ENCODE measurements at places on chromosomes 7 and 10.

DNA sequence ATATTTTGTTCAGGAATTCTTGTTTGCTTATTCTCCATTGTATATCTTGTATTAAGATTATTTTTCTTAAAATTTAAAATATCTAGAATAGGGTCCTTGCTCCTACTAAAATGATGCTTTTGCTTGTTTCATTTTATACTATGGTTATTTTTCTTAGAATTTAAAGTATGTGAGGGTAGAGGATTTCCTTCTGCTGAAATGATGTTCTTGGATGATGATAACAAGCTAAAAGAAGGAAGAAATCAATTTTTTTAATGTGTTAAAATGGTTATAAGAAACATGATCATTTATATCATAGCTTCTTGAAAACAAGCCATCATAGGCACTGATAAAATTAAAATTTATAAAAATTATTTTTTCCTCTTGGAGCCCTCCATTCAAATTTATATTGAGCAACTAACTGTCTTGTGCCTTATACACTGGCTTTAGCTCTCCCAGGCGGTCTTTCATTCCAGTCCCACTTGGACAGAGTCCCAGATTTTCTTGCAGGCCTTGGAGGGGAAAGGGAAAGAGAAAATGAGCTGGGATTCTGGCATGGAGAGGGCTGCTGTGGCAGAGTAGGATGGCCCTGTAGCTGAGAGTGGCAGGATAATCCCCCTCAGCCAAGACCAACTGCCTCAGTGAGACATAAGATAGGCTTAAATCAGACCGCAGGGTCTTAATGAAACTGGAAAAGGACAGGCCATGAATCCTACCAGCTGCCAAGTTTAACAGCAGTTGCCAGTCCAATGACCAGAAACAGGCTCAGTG is 60.2 kb downstream of the DNAJB9 start:
- no peak for DNase-seq

- no peak for DNase-seq
Observed at GRCh38 chr7:42766782-42767423, 145.0 kb downstream of the C7orf25 start.

- no peak for DNase-seq
Observed at GRCh38 chr10:99869581-99870122, 87.2 kb downstream of the ABCC2 start.

DNA sequence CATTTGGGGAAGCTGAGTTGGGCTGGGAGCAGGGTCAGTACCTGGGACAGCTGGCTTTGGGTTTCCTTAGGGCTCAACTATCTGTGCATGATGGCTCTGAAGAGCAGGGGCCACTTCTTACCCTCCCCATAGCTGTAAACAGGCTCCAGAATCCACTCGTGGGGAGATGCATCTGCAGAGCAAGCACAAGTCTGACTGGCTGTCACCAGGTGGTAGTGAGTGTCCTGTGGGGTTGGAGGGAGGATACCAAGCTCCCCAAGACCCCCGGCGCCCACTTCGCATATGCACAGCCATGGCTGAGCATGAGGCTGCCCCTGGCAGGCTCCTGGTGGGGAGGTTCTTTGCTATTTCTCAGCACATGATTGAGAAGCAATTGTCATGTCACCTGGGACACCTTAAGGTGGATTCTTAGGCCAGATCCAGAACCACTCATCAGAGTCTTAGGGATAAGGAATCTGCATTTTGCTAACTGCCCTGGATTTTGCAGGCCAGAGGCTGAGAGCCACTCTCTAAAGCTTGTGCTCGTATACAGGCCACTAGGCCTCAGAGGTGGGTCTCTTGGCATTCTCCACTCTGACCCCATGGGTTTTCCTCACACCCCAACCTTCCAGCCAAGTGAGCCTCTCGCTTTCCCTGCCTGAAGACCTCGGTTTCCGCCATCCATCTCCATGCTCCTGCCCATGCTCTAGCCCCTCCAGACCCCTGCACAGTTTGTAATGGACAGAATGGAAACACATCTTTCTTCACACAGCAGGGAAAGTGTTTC is 53.7 kb downstream of the ADCY1 start:
- no peak for DNase-seq

- DNase-seq = peak; percentile 85
Observed at GRCh38 chr10:43120929-43121314, 17.3 kb upstream of the CSGALNACT2 start.

GRCh38 chr7:127303102-127303501 is 50.4 kb upstream of the GRM8 start:
- DNase-seq = no peak

DNA sequence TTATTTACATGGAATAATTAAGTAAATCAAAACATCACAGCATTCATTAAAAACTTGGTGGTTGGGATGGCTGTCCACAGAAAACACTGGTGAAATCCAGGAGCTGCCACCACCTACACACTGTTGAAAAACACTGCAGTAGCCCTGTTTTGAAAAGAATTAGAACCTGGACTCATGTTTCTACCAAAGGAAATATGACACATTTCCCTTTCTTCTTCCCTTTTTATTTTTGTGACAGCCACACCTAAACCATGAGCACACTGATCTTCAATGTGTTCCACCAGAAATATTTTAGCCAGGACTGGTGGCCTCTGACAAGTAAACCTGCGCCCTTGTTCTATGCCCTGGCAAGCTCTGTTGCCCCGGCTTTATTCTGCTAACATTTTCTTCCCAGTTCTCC is 3.3 kb downstream of the TMEM140 start:
- peak; percentile 81 for DNase-seq

DNA sequence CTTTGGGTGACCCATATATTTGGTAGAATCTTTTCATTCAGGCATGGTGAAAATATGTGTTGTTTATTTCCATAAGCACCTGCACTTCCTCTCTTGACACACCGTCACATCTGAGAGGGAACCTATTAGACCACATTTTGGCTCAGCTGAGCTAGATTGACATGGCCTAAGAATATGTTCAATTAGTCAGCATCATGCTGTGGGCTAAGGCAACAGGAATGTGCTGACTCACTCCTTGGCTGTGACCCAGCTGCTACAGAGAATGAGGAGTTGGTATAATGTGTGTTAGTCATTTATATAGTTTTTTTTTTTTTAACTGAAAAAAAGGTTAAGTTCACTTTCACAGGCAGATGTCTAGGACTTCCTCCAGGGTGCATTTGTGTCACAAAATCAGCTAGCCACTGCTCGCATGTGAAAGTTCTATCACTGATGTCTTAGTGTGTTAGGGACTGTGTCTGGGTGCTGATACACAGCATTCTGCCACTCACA is 180.6 kb downstream of the SEMA3E start:
- peak; percentile 16 for DNase-seq

DNA sequence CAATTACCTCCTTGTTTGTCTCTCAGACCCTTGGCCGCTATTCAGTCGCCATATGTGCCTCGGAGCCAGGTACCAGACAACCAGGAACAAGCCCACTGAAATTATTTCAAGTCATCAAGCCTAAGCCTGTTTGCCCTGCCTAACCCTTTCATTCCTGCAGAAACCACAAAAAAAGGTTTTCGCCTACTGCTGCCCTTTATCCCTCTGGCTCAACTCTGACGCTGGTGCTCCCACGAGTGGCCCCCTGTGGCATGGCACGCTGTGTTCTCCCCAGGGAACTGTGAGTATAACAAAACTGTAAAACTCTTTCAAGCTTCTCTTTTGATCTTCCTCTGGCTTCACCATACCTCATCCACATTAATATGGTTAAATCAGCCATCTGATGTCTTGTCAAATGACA is 215.7 kb upstream of the CDC14C start:
- no peak for DNase-seq

DNA sequence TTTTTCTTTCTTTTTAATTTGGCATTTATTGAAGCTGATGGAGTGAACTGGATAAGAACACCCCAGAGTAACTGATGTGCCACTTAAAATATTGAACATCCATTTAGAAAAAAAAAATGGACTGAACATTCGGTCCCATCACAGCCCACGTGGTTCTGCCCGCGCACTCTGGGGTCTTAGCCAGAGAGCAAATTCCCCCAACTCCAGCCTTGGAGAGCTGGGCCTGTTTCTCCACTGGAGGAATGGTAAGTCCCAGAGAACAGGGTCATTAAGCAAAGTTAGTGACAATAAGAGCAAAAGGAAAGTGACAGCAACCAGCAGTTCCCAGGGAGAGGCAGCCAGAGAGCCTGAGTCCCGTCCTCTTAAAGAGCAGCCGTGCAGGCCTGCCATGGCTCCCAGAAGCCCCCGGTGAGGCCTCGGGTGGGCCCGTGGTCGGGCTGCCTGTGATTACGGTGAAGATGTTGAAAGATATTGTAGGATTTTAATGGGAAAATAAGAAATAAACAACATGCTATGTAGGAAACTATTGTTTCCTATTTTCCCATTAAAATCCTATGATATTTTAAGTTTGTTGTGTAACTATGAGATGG is 487.9 kb upstream of the MKI67 start:
- DNase-seq = no peak

- DNase-seq = no peak
Observed at GRCh38 chr7:73976761-73977618, 51.0 kb upstream of the ELN start.

GRCh38 chr7:18445483-18445882 is 50.1 kb upstream of the HDAC9 start:
- no peak for DNase-seq

DNA sequence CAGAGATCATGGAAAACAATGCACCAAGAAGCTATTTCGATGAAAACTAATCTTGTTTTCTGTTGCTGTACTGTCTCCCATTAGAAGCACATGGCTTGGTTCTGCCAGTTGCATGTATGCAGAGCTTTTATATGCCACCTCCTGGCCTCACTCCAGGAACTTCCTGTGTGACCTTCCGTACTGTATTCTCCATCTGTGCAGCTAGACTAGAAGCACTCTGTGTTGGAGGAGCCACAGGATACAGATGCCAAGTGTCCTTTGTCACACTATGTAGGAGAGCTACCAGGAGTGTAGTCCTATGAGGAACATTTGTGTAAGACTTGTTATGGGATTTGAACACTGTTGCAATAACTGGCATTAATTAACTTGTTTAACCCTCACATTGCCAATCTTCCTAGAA is 503.5 kb upstream of the TPK1 start:
- no peak for DNase-seq

GRCh38 chr7:147197006-147197405 is 1080.4 kb downstream of the CNTNAP2 start:
- DNase-seq = no peak

GRCh38 chr7:158017111-158018097 is 570.2 kb downstream of the PTPRN2 start:
- DNase-seq = no peak

DNA sequence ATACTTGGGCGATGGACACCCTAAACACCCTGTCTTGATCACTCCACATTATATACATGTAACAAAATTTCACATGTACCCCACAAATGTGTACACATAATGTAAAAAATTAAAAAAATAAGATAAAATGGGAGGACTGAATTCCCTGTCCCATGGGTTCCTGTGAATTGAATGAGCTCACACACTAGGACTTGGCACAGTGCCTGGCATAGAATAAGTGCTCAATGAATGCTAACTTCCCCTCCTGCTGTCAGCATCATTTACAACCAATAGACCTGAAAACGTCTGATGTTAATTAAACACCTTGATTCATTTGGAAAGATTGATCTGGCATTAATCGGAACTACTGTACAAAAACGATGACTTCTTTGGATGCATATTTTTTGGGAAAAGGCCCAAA is 117.3 kb upstream of the ZNF438 start:
- no peak for DNase-seq

GRCh38 chr7:44398953-44399574 is 73.7 kb upstream of the CAMK2B start:
- DNase-seq = no peak

DNA sequence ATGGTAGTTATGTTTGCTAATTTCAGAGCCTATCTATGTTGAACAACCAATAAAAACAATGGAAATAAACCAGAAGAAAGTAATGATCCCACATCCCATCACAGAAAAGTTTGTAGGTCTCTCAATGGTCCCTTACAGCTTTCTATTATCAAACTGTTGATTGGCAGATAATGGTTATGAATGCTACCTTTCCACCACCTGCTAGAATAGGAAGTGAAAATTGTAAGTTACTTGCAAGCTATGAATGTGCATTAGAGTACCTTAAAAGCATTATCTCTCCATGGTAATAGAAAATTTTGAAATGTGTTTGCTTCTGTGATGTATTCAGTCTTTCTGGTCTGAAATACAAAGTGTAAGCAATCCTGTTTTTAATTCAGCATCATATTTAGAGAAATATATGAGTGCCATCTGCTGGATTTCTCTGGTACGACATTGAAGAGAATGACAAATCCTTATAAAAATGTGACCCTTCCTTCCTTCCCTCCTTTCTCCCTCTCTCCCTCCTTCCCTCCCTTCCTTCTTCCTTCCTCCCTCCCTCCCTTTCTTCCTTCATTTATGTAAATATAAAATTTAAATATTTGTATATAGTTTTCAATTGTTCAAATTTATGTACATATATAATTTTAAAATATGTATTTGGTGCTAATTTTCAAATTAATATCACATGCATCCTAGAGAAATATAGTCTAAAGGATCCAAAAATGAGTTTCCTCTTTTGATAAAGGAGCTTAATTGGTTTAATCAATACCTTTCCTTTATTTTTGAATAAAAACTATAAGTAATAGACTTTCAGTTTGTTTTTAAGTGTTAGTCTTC is 41.4 kb upstream of the PNLIPRP3 start:
- DNase-seq = no peak

DNA sequence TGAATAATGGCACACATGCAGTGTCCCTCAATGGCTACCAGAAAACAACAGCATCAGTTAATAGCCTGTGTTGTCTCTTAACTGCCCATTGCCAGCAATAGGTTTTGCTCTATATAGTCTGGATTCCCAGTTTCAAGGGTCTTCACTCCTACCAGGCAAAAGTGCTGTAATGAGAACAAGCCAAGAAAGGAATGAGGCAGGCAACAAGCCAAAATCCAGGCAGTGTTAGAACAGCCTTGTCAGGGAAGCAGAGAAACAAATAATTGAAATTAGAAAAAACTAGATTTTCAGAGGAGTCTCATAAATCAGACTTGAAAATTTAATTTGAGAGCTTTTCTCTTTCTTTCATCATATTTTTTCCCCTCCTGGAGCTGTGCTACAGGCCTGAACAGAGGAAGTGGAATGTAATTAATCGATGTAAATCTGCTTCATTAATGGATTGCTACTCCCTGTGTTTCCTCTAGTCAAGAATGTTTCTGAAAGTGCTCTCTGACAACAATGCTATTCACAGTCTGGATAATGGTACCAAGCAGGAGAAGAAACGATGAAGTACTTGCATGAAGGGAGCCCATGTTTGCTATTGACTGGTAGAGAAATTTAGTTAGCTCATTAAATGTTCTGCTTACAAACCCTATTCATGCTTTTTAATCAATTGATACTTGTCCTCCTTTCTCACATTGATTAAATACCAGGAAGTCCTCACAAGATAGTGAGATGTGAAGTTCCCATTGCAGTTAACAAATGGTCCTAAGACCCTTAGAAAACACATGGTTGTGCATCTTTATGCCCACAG is 202.0 kb upstream of the LRRTM3 start:
- DNase-seq = no peak

DNA sequence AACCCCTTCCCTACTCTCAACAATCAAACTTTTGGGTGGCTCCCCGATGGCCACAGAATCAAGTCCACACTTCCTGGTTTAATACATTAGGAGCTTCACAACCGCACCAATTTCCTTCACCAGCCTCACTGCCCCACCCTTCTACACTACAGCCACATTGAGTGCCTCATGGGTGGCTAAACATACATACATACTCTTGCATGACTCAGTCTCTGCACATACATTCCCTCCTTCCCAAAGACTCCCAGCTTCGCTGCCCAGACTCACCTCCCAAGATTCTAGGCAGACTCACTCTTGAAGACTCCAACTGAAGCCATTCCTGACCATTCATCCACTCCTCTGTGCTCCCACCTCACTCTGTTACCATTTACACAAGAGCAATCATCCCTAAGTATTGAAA is 15.9 kb downstream of the VPS41 start:
- DNase-seq = no peak

- peak; percentile 72 for DNase-seq
Observed at GRCh38 chr7:74482629-74483401, 29.1 kb downstream of the GTF2IRD1 start.
